ENCODE measurements at places on chromosomes 3 and 15. TPM values are rescaled to one million over a fixed set of nuclear protein-coding genes. Genes with fewer than 3 reads are reported as not detected.

GRCh38 chr15:55715355-55716076 lies 27.4 kb downstream of the PRTG start:
- no peak overlapping the region for H3K27ac ChIP-seq
- H3K36me3 ChIP-seq: no peaks in the 10 kb centered on the region
- no peak for DNase-seq
- no peak overlapping the region for H3K4me3 ChIP-seq

- H3K4me3 ChIP-seq: no peak overlapping the region
- no peaks in the 10 kb centered on the region for H3K27me3 ChIP-seq
- H3K27ac ChIP-seq: no peak overlapping the region
- DNase-seq: no peak
- no peaks in the 10 kb centered on the region for H3K36me3 ChIP-seq
Measured at GRCh38 chr15:84741121-84741520, 7.3 kb upstream of the ZNF592 start.

GOLGA8T gene
- polyA plus RNA-seq: 0.04 TPM

DNA sequence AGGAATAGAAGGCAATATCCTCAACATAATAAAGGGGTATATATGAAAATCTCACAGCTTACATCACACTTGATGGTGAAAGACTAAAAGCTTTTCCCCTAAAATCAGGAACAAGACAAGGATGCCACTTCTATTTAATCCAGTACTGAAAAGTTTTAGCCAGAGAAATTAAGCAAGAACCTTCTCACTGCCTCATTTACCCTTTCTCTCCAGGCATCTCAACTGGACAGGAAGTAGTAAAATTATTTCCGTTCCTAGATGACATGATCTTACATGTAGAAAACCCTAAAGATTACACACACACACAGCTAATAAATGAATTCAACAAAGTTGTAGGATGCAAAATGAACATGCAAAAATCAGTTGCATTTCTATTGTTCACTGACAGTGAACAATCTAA lies 11.2 kb downstream of the SCAP start:
- H3K27ac ChIP-seq: no peak overlapping the region
- peak; percentile 37 for DNase-seq

DNA sequence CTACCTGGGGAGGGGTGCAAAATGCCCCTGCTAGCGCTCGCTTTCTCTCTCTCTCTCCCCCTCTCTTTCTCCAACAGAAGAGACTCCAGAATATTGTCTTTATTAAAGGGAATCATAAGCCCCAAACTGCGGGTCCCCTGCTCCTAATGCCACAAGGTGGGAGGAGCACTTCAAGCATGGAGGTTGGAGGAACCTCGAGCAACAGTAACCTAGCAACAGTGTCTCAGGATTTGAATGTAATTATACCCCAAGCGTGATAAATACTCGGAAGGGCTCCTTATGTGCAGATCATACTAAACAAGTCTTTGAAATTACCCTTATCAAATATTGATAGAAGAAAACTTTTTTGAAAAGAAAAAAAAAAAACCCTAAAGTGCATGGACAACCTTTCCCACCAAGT lies 582.2 kb upstream of the PPP2R3A start:
- H3K36me3 ChIP-seq: no peaks in the 10 kb centered on the region
- no peaks in the 10 kb centered on the region for H3K27me3 ChIP-seq
- no peak overlapping the region for H3K27ac ChIP-seq
- H3K4me3 ChIP-seq: no peak overlapping the region
- DNase-seq: no peak

DNA sequence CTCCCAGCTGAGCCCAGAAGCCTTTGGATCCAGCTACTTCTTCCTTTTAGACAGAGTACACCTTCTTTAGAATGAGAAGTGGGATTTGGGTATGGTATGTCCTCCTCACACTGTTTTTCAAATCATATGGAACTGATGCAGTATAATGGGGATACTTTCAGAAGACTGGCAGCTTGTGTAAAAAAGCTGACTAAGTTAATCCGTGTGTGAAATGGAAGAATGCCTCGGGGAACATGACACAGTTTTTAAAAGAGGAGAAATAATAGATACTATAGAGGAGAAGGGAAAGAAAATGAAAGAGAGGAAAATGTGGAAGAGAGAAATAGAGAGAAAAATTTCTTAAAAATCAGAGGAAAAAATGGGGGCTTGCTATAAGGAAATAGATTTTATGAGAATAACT lies 47.7 kb downstream of the TUSC7 start:
- no peak overlapping the region for H3K4me3 ChIP-seq
- H3K27ac ChIP-seq: no peak overlapping the region
- no peak for DNase-seq
- H3K27me3 ChIP-seq: no peaks in the 10 kb centered on the region
- no peaks in the 10 kb centered on the region for H3K36me3 ChIP-seq

GRCh38 chr3:132595014-132595413 lies 2.1 kb upstream of the ACKR4 start:
- DNase-seq: peak; percentile 65
- H3K4me1 ChIP-seq: peaks cover 40% of the 10 kb centered on the region
- H3K27ac ChIP-seq: peak overlapping the region; percentile 90
- no peaks in the 10 kb centered on the region for H3K36me3 ChIP-seq
- no peaks in the 10 kb centered on the region for H3K27me3 ChIP-seq

DNA sequence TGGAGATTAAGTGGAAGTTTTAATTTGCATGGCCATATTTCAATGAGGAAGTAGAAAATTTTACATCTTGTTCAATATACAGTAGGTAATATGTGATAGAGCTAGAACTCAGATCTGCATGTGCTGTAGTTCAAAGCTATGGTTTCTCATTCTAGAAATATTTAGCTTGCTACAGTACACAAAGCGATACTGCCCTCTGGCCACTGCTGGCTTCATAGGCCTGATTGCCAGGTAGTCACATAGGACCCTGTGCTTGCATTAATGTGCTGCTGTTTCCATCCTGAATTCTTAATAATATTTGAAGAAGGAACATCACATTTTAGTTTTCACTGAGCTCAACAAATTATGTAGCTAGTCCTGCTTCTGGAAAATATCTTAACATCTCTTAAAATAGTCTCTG lies 87.0 kb downstream of the PLSCR2 start:
- no peak overlapping the region for H3K27ac ChIP-seq
- H3K4me3 ChIP-seq: no peak overlapping the region
- no peaks in the 10 kb centered on the region for H3K36me3 ChIP-seq
- no peaks in the 10 kb centered on the region for H3K4me1 ChIP-seq
- H3K27me3 ChIP-seq: no peaks in the 10 kb centered on the region
- DNase-seq: peak; percentile 34

- H3K27me3 ChIP-seq: no peaks in the 10 kb centered on the region
- DNase-seq: no peak
- no peak overlapping the region for H3K4me3 ChIP-seq
- H3K36me3 ChIP-seq: no peaks in the 10 kb centered on the region
Measured at GRCh38 chr3:141276398-141276797, 44.8 kb downstream of the PXYLP1 start.

GRCh38 chr3:196193133-196193735 lies 18.0 kb downstream of the ZDHHC19 start:
- H3K36me3 ChIP-seq: no peaks in the 10 kb centered on the region
- no peak for DNase-seq
- H3K27ac ChIP-seq: no peak overlapping the region
- no peaks in the 10 kb centered on the region for H3K27me3 ChIP-seq
- no peak overlapping the region for H3K4me3 ChIP-seq

IMPG2 gene
- polyA plus RNA-seq: 0.30 TPM

DNA sequence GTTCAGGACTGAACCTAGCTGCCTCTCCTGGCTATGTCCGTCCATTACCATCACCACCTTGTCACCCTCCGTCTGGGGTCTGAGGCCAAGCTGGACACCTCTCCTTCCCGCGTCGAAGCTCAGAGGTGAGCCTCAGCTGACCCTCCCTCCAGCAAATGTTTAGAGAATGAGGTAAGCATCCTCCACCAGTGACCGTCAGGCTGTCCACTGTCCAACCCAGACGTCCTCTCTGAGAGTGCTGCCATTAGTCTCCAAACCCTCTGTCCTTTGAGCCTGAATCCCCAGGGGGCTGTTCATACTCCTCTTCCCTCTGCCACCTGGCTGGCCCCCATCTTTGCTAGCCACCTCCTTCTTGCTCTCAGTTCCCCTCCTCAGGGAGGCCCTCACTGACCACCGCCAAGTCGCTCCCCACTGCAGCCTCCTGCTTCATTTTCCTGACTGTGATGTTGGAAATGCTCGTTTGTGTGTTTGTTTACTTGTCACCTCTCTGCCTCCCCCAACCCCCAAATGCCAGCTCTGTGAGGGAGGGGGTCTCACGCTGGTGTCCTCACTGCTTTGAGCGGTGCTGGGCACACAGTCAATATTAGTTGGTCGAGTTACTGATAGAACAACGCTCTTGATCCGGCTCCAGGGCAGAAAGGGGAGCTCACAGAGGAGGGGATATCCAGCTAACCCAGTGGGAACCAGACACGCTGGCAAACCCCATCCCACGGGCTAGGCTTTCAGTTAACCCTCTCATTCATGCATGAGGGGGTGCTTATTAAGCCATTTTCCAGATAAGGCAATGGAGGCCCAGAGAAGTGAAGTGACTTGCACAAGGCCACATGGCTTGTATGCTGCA lies 64.9 kb downstream of the IQSEC1 start:
- H3K27ac ChIP-seq: no peak overlapping the region
- peaks cover 3% of the 10 kb centered on the region for H3K27me3 ChIP-seq
- peaks cover 8% of the 10 kb centered on the region for H3K4me1 ChIP-seq
- DNase-seq: no peak
- no peak overlapping the region for H3K4me3 ChIP-seq

Measured in endothelial cell of umbilical vein (primary cell).